ENCODE measurements at places on chromosomes 1 and 21.

DNA sequence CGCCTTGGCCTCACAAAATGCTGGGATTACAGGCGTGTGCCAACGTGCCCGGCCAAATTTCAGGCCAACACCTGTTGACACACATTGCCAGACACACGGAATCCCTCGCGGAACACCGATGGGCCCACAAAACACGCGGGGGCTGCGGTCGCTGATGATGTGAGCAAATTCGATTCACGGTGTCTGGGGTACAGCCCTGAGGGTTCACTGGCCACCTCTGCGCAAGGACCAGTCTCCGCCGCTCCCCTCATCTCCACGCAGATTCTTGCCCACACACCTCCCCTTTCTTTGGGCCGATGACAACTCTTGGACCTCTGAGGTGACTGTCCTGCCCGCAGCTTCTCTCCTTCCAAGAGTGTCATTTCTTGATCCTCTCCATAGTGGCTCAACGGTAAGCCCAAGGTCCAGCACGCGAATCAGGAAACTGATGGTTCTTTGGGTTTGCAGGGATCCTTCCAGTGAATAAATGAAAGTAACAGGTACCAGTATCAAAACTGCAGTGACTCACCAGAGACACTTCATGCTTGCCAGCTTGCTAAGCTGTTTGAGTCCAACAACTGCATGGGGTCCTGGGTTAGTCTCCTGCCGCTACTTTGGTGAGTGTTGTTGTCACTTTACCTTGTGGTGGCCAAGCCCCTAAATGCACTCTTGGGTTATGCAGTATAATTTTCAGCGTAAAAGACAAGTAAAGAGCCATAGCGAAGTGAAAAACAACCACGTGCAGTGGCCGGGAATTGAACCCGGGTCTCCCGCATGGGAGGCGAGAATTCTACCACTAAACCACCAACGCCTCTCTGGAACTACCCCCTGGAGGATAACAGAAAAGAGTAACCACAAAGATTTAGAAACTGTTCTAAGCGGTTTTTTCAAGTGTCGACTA is 11.0 kb upstream of the RNU1-3 start:
- DNase-seq = peak; percentile 67

GRCh38 chr1:55021942-55022546 is 17.3 kb upstream of the PCSK9 start:
- peak; percentile 31 for DNase-seq

DNA sequence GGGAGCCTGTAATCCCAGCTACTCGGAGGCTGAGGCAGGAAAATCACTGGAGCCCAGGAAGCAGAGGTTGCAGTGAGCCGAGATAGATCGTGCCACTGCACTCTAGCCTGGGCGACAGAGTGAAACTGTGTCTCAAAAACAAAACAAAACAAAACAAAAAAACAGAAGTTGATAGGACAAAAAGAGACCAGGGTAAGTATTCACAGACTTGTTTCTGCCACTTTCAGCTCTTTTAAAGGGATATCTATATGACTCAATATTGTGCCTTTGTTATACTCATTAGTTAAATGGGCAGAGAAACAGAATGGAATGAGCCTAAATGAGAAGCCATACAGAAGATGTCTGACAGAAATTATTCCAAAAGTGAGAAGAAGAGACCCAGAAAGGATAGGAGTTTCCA is 23.1 kb upstream of the ABL2 start:
- no peak for DNase-seq

GRCh38 chr1:95041491-95042165 is 31.1 kb downstream of the ALG14 start:
- no peak for DNase-seq

DNA sequence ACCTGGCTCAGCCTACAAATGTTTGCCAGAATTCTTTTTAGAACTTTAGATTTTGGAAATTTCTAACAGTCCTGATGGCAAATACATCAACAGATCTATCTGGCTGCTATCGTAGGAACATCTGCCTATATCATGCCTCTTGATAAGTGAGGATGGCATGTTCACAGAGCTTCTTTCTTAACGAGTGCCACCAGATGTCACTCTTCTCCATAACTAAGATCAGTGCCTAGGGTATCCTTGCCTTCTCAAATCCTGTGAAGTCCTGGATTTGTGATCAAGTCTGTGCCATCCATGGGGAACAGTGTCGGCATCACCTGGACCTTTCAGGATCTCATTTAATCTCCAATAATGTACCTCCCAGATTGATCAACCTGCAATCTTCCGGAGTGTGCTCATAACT is 36.5 kb upstream of the CD5L start:
- no peak for DNase-seq
